ENCODE measurements at places on chromosomes 3 and 15.

GRCh38 chr3:157159037-157159761 lies 748 bp downstream of the CCNL1 start:
- DNase-seq = no peak

DNA sequence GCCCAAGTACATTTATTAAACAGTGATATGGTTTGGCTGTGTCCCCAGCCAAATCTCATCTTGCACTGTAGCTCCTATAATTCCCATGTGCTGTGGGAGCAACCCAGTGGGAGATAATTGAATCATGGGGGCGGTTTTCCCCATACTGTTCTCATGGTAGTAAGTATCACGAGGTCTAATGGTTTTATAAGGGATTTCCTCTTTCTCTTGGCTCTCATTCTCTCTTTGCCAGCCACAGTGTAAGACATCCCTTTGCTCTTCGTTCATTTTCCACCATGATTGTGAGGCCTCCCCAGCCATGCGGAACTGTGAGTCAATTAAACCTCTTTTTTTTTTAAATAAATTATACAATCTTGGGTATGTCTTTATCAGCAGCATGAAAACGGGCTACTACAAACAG lies 228.0 kb upstream of the TP63 start:
- DNase-seq = no peak

- DNase-seq = no peak
Observed at GRCh38 chr15:31925541-31925940, 104.8 kb upstream of the CHRNA7 start.

GRCh38 chr3:43959498-43960447 lies 269.0 kb downstream of the ABHD5 start:
- no peak for DNase-seq
